ENCODE measurements at places on chromosomes 6 and 20.

DNA sequence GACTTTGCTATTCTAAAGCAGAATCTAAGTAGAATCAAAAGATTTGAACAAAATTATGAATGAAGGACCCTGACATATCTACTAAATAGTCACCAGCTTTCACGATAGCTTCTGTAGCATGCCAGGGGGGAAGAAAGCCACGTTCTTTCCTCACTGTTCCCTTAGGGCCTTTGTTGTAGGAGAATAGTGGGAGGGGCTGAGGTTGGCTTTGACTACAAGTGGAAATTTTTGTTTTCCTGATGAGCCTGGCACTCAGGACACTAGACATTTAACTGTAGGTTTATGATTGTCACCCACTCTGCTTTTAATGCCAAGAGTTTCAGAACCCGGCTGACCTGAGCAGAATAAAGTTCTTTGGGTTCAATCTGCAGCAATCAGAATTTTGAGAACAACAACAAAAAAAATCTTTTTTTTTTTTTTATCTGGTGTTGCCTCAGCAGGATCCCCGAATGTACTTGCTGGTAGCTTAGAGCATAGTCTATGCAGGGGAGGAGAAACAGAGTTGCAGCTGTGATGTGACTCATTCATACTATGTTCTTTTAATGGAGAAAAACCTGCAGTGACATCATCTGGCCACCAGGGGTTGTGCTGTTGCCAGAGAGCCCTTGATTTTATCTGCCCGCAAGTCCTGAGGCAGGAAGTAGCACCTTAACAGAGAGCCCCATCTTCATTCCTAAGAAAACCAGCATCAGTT is 38.5 kb downstream of the TPD52L1 start:
- peak; percentile 72 for DNase-seq

- DNase-seq = no peak
Measured at GRCh38 chr6:155001482-155001881, 6.4 kb downstream of the TIAM2 start.

- DNase-seq = no peak
Measured at GRCh38 chr6:87763901-87764300, 61.9 kb upstream of the AKIRIN2 start.

GRCh38 chr20:17491488-17491887 is 39.7 kb downstream of the BFSP1 start:
- DNase-seq = no peak

DNA sequence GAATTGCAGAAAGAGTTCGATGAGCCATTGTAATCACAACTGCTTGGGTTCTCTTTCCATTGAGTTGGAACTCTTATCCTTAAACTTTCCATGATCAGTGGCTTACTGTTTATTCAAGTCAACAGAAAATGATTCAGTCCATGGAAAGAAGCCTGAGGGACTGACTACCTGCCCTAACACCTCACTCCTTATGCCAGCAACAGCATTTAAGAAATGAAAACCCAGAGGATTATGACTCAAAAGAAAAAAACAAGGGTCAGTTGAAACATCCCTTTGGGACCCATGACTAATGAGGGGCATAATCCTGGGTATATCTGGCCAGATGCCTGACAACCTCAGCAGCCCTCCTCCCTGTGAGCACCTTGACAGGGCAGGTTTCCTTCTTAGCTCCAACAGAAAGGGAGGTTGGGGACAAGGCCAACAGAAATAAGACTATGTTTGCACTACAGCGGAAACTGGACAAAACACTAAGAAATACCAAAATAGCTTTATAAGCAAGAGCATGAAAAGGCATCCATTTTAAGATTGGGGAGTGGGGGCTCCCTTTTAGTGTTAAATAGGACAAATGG is 106.7 kb downstream of the MAP3K5 start:
- DNase-seq = no peak

DNA sequence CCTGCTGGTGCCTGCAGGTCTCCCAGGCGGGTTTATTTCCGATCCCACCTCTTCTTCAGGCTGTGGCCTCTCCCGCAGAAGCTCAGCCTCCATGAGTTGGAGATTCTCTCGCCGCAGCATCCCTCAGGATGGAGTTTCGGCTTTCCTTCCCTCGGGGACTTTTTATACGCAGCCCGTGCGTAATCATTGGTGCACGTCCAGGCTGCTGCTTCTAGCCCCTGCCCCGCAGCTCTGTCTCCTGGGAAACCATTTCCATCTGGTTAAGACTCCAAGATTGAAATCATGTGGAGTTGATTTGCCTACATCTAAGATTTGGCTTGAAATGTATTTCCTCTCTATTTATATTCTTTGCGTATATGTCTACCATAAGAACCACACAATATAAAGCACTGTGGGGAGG is 46.7 kb upstream of the CARMIL1 start:
- DNase-seq = no peak

GRCh38 chr20:50980851-50981713 is 22.5 kb downstream of the MOCS3 start:
- DNase-seq = peak; percentile 64

DNA sequence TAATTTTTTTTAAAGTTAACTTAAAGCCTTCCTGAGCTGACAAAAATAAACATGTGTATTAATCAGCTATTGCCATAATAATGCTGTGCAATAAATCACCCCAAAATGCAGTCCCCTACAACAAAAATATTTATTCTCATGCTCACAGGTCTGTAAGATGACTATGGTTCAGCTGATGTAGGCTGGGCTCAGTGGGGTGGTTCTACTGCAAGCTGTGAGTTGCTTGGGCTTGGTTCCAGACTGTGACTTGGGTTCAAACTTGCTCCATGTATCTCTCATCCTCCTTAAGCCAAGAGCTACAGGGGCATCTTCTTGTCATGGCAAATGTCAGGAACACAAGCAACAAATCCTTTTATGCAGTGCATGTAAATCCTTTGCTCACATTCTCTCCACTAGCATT is 644.3 kb downstream of the KIF16B start:
- DNase-seq = no peak

GRCh38 chr6:117465691-117466090 is 16.8 kb upstream of the DCBLD1 start:
- no peak for DNase-seq

GRCh38 chr6:46407776-46408530 is 83.3 kb downstream of the RCAN2 start:
- no peak for DNase-seq

DNA sequence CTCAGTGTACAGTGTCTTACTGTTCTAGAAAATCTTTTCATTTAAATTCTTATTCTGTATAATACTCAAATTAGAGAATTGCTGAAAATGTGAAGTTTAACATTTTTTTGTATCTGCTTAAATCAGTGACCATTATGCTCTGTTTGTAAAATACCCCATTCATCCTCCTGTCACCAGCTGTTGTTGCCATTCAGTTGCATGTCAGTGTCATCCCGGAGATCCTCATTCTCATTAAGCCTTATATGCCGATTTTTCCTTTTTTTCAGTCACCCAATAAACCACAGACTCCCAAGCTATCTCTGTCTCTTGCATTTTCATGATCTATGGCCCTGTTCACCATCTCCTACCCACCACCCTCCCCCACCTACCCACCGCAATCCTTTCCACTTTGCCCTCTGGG is 20.4 kb downstream of the GTF2H5 start:
- DNase-seq = no peak

- no peak for DNase-seq
Measured at GRCh38 chr6:134201716-134202115, 116.2 kb downstream of the SGK1 start.

- DNase-seq = no peak
Measured at GRCh38 chr6:128882991-128883611, at the start of gene LAMA2. Gene LAMA2, plus strand, starts transcription at chr6:128883138. Its CDS starts 108 bp downstream, at chr6:128883246.

DNA sequence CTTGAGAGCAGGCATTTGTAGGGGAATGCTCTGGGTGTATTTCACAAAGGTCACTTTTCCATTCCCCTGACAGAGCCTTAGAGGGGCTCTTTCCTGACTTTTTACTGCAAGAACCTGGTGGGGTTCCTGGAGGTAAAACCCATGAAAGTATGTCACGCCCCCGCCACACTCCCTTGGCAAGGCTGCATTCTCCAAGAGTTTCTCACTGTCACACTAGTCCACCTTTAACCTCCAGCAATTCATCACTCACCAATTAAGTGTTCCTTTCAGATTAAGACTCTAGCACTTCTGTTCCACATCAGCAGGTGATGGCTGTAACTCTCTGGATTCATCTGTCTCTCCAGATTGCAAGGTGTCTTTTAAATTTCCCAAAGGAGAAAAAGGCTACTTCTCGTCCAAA is 32.7 kb upstream of the NKX2-4 start:
- DNase-seq = no peak

GRCh38 chr6:107977283-107977682 is 19.3 kb upstream of the SEC63 start:
- DNase-seq = no peak

GRCh38 chr6:158856261-158856660 is 37.1 kb upstream of the EZR start:
- no peak for DNase-seq

- DNase-seq = no peak
Measured at GRCh38 chr6:69145062-69145461, 510.0 kb downstream of the ADGRB3 start.

All from CD4-positive, alpha-beta T cell treated with Interleukin-2 at 100 ng/mL for 4 hours (primary cell).